ENCODE measurements at places on chromosomes 12 and 14. TPM values are rescaled to one million over a fixed set of nuclear protein-coding genes. Genes with fewer than 3 reads are reported as not detected.
A peak's percentile ranks its signal among the peaks of the same experiment; 100 is the strongest.

Gene PRB2
- total RNA-seq = not detected

Gene FOXG1
- total RNA-seq = not detected

- DNase-seq = peak; percentile 86
Measured at GRCh38 chr14:97977651-97978261, 1180.6 kb downstream of the VRK1 start.

GRCh38 chr12:47717046-47717442, 8.2 kb downstream of the ENDOU start:
- DNase-seq = no peak

DNA sequence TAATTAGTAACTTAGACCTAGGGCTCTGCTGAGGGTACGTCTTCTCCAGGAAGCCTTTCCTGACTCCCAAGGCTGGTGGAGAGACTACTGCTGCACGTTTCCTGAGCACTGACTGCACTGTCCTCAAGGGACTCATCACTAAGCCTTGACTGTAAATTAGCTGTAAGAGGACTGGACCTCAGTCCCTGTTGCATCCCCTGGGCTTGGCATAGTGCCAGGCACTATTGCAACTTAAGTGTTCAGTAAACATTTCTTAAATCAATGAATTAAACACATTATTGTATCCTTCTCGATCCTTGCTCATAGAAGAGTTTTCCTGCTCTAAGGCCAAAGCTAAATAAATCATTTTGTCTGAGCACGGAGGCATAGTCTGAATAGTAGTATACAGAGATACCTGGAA, 31.9 kb upstream of the IFNG-AS1 start:
- no peak for DNase-seq

Gene TAS2R20
- 1.3 TPM for total RNA-seq

Gene LAG3
- total RNA-seq = 188 TPM

DNA sequence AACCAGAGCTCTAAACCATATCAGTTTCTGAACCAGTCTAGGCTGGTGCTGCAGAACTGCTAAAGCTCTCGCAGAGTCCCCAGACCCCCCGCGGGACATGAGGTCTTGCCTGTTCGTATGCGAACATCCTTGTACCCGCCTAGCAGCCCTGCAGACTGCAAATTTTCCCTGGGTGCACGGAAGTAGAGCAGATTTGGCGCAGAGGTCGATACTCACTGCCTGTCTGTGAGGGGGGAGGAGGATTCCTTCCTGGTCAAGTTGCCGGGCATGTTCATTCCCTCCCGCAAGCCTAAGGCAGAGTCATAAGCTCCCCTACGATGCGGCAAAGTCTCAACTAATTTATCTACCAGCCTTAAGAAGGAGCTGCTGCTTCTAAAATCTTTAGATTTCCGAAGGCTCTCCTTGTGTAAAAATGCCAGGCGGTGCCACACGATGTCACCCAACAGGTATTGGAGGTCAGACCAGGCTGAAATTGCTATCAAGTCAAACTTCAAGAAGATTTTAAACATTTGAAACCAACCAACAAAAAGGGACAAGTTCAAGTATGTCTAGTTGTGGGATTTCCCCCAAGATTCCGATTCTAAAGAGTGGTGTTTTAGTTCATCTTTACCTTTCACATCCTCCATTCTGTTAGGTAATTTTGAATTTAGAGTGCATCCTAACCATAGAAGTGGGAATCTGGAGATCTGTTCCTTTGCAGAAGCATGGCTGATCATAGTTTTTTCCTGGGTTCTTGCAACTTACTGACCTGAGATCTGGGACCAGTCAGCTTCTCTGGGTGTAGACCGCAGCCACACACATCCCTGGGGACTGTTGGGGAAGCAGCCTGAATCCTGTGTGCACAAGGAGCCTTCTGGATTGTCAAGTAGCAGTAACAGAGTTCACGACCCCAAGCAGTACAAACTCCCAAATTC, 1.6 kb upstream of the PAX9 start:
- no peak for DNase-seq

Measured in activated T-cell treated with anti-CD3 and anti-CD28 coated beads, Interleukin-2, amount 50 U/mL, for 72 hours (primary cell).